NCI-H526 treated with DMSO at 0.1 percent for 48 hours (cell line): ENCODE measurements at places on chromosomes 11 and 22.
A peak's percentile ranks its signal among the peaks of the same experiment; 100 is the strongest.

DNA sequence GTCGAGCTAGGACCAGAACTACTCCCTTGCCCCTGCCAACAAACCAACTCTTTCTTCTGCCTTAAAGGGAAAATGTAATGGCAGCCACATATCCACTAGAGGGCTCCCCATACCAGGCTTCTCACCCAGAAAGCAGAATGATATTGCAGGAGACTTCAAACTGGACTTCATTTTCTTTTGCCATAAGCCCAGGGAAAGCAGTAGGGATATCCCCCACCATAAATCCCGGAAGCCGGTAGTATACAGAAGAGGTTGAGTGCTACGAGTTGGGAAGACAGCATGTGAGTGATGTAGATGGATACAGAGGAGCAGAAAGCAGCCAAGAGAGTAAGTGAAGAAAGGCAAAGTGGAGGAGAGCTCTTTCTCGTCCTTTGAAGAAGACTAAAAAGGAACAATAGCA lies 12.1 kb downstream of the PLAAT5 start:
- DNase-seq, result peak; percentile 73

DNA sequence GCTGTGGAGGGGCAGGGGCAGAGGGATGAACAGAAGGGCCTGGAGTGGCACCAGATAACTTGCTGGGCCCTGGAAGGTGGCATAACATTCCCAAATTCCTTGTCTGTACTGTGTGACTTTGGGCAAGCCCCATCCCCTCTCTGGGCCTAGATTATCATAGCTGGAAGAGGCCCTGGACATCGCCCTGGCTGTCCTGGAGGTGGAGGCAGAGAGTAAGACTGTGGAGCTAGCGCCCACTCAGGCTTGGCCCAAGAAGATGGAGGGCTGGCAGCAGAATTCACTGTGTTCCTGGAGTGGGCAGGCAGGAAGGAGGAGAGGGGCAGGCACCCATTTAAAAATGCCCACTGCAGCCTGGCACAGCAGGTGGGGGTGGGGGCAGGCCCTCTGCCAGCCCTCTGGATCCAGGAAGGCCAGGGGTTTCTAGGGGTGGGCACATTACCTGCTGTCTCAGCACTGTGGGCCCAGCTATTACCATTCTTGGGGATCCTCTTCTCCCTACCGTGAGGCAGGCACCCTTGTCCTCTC lies 22.6 kb downstream of the ARHGEF17 start:
- DNase-seq, result no peak

- no peak for DNase-seq
Observed at GRCh38 chr11:8318536-8318935, 54.9 kb upstream of the LMO1 start.

DNA sequence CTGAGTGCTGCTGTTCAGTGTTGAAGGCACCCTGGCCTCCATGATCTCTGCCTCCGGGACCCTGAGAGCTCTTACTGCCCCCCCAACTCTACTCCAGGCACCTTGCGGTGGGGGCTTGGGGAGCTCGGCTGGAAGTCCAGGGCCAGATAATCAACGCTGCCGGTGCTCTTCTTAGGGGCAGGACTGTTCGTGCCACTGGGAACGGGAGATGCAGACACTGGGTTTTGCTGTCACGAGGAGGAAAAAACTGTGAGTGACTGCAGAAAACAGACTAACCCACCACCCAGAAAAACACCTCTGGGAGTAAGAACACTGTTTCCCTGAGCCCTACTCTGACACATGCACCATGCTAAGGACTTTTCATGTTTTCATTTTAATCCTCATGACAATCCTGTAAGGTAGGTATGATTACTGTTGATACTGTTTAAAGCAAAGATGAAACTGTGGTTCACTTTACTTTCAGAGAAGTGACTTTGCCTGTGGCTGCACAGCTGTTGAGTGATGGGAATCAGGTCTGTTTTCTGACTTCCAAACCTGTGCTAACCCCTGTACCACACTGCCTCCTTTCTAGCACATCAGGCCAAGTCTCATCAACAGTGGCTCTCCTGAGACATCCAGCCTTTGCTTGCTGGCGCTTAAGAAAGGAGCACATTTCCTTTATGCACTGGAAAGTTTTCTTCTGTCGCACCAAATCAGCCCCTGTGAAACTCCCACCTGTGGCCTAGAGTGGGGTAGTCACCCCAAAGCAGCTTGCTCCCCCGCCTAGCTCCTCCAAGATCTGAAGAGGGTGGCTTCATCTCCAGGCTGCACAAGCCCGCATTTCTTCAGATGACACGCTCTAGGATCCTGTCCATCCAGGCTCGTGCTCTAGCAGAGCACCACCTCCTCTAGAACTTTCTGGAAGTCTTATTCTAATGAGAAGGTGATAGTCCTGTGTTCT lies 31.8 kb downstream of the USP35 start:
- no peak for DNase-seq

- no peak for DNase-seq
Observed at GRCh38 chr11:57425565-57426438, 1.1 kb downstream of the SLC43A3 start.

- no peak for DNase-seq
Observed at GRCh38 chr11:2512431-2513407, 67.9 kb downstream of the KCNQ1 start.

GRCh38 chr22:49213731-49214352 lies 613.8 kb downstream of the BRD1 start:
- no peak for DNase-seq

DNA sequence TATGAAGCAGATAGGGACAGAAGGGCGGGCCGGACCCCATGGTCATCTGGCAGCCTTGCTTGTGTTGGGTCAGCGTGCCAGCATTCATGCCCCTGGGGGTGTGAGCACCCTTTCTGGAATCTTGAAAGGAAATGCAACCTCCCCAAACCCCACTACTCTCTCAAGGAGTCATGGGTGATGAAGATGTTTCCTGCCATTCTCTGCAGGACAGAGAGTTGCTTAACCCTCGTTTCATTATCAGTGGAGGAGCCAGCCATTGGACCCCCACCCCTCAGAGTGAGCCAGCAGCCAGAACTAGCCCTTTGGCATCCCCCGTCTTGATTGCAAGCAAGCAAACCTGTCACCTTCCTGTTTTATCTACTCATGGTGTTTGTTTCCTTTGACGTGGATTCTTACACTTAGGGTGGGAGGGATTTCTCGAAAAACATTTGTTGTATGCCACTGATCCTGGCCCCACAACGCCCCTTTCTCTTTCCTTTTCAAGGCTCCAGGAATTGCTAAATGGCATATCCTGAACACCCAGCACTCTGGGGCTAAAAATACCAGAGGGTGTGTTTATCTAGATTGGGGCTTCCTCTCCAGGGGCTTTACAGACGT lies 258.3 kb downstream of the ETS1 start:
- DNase-seq, result no peak

- DNase-seq, result no peak
Observed at GRCh38 chr11:74672332-74672955, 58.8 kb downstream of the CHRDL2 start.

DNA sequence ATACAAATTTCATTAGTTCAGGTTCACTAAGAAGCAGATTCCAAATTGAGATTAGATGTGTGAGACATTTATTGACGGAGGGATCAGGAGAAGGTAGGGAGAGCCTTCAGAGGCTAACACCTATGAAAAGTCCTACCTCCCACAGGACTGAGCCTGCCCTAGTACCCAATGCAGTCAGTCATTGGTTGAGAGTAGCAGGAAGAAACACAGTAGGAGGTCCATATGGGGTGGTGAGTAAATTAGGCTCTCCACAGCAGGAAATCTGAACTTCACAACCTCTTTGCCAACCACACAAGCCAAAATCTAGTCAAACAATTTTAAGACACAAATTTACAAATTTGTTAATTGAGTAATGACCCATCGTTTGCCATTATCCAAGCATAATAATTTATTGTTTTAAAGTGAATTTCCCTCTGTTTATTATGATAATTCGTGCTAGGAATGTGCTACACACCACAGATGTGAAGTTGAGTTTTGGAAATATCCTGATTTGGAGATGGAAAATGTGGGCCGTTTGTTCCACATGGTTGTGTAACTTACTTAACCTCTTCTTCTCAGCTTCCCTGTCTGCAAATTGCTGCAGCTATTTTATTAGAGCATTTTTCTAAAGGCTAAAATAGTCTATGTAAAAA lies 542.1 kb downstream of the ETS1 start:
- no peak for DNase-seq

- no peak for DNase-seq
Observed at GRCh38 chr22:42895541-42895981, 38.5 kb upstream of the ARFGAP3 start.

GRCh38 chr11:66341502-66342126 lies 3.3 kb downstream of the BRMS1 start:
- DNase-seq, result no peak

DNA sequence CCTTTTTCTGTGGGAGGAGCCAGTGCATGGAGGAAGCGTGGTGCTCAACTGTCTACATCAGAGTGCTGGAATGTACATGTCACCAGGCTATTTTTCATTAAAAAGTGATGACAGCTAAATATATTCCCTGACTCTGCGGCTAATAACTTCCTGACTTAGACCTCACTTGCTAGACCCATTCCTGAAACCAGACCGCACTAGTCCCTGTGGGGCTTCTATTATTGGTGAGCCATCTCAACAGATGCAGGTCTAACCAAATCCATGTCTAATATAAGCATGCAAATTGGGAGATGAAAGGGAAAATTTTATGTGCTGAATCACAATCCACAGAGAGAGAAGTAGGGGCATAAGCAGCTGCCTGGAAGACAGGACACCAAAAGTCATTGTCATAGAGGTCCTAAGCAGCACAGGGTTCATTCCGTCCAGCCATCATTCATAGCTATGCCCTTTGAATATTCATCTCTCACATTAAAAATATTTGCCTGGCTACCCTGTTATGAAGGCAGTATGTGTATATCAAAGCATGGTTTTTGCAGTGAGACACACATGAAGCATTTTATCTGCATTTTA lies 110.9 kb upstream of the BLID start:
- DNase-seq, result no peak

- no peak for DNase-seq
Observed at GRCh38 chr11:132427611-132428010, 1057.2 kb downstream of the NTM start.

- DNase-seq, result no peak
Observed at GRCh38 chr22:42074132-42074811, at the start of gene PHETA2. Gene PHETA2 (plus strand): TSS chr22:42074248. CDS start chr22:42077294, 3,046 bp downstream.

GRCh38 chr11:17595526-17596309 lies 48.7 kb downstream of the OTOG start:
- no peak for DNase-seq

- DNase-seq, result no peak
Observed at GRCh38 chr11:15318814-15319213, 204.1 kb downstream of the INSC start.

GRCh38 chr22:27776650-27776958 lies 25.0 kb downstream of the MN1 start:
- DNase-seq, result no peak

- no peak for DNase-seq
Observed at GRCh38 chr11:119759324-119759723, 30.3 kb upstream of the NECTIN1 start.

DNA sequence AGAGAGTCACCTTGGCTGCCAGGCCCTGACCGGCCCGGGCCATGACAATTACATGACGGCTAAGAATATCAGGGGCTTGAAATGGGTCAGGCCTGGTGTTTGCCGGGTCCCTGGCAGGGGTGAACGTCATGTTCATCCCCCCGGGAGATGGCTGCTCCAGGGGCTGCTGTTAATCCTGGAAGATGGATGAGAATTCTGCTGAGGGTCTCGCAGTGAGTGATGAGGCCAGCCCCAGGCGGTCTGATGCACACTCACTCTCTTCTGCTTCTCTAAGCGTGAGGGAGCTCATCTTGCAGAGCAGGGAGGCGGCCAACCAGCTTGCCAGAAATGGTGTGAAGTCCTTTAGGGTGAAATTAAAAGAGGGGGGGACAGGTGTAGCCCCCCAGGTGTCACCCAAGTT lies 101.3 kb upstream of the ANO1 start:
- DNase-seq, result no peak

- no peak for DNase-seq
Observed at GRCh38 chr11:35071722-35072121, 67.2 kb upstream of the CD44 start.

DNA sequence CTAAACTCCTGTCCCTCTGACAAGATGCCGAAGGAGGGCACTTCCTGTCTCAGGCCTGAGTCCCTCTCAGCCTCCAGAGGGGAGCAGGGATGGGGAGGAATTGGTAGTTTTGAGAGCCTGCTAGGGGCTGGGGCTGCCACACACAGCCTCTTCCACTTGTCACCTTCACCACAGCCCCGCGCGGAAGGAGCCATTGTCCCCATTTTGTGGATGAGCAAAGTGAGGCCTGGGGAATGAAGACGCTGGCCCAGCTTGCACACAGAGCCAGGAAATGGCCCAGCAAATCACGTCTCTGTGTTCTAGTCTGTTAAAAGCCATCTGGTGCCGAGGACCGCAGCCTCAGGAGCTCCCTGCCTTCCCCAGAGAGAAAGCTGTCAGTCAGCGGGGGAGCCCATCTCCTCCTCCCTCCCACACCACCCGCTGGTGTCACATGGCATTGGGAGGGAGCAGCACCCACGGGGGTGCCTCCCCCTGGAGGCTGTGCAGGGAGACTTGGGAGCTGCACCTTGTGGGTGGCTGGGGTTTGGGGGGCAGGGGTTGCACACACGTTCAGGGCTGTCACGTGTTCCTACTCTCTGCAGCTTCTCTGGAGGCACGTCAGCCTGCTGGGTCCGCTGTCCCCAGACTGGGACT lies 34.6 kb downstream of the RASD2 start:
- no peak for DNase-seq

- no peak for DNase-seq
Observed at GRCh38 chr11:73177380-73177777, 35.3 kb upstream of the FCHSD2 start.

GRCh38 chr22:32617903-32618302 lies 143.3 kb downstream of the FBXO7 start:
- DNase-seq, result no peak

- DNase-seq, result peak; percentile 10
Observed at GRCh38 chr11:35893796-35894475, 49.9 kb upstream of the LDLRAD3 start.

DNA sequence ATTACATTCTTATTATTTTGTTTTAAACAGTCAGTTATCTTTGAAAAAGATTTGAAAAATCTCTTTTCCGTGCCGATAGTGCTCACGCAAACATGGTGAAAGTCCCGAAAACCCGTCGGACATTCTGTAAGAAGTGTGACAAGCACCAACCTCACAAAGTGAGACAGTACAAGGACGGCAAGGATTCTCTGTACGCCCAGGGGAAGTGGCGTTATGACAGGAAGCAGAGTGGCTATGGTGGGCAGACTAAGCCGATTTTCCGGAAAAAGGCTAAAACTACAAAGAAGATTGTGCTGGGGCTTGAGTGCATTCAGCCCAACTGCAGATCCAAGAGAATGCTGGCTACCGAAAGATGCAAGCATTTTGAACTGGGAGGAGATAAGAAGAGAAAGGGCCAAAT lies 28.7 kb upstream of the CTSD start:
- DNase-seq, result no peak

GRCh38 chr11:35083431-35084238 lies 55.3 kb upstream of the CD44 start:
- no peak for DNase-seq
